WTC11 (cell line): ENCODE measurements at places on chromosomes 5 and 9. TPM values are rescaled to one million over a fixed set of nuclear protein-coding genes. Genes with fewer than 3 reads are reported as not detected.

- DNase-seq: no peak
Measured at GRCh38 chr9:85025638-85026037, 356.1 kb downstream of the NTRK2 start.

DNA sequence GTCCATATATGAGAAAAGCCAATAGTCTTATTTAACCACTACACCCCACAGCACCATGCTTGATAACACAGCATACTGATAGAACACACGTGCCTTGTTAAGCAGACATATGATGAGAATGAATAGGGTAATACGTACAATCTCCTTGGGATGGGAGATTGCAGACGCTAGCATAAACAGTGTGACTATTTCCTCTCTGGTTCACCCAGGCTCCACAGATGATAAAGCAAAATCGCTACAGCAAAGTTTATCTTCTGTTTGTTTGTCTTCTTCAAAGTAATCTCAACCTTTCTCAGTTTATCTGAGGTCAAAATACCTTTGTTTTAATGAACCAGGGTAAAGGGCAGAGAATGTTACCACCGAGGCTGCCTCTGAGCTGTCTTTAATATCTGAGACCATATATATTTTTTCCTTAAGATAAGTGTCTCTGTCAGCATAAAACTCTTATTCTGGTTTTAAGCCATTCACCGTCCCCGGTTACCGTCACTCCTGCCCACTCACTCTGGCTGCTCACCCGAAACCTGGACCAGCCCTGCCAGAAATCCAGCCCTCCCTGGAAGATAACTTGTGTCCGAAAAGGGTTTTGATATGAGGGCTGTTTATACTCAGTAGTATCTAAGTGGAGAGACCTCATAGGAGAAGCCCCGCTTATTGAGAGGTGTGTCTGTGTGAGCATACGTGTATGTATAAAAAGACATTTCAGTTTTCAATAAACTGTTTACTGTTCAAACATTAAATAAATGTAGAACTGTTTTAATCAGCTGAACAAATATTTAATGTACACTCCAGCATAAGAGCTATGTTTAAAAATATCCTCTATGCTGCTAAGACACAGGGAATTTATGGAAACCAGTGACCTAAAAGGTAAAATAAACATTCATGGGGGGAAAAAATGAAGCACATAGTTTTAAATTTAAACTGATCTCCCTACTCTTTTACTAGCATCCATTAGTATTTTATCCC lies 465.4 kb downstream of the RASEF start:
- no peak for DNase-seq

GRCh38 chr9:76987594-76988200 lies 31.8 kb upstream of the FOXB2 start:
- peak; percentile 47 for DNase-seq

DNA sequence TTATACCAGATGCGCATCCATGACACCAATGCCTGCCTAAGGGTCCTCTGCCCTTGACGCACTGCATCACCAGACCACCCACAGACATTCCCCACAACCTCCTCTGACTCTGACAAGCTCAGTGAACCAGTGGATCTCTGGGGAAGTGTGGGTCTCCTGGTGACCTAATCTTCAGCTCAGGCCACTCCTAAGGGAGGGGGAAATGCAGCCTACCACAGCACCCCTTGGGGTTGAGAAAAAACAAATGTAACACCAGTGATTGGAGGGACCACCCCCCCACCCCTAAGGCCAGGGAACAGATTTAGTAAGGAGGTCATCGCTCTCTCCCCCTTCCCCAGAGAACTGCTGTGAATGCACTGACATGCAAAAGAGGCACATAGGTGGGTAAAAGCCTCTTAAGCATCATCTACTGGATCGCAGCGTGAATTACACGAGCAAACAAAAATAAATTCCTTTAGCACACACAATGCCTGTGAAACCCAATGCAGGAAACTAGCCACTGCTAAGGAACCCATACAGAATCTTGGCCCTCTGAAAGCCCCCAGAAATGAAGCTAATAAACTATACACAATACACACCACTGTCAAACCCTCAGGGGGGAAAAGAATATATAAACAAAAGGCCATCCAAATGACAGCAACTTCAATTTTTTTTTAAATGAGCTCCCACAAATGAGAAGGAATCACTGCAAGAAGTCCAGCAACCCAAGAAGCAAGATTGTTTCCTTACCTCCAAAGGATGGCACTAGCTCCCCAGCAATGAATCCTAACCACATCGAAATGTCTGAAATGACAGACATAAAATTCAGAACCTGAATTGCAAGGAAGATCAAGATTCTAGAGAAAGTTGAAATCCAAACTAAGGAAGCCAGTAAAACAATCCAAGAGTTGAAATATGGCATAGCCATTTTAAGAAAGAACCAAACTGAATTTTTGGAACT lies 513.7 kb upstream of the PTGER4 start:
- no peak for DNase-seq

DNA sequence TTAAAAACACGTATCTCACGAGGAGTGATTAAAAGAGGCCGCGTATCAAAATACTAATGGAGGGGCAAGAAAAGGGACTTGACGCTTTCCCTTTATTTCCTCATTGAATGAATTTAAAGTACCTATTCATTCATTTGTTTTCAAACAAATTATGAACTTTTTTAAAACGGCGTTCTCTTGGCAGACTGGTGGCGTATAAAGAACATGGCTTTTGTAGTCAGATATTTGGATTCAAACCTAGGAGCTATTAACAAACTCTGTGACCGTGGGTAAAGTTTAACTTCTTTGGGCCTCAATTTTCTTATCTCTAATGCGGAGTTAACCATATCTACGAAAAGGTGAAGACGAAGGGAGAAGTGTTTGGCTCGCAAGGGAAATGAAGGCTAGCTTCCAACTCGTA lies 876 bp downstream of the CAAP1 start:
- no peak for DNase-seq

- DNase-seq: no peak
Measured at GRCh38 chr5:35656721-35657120, 39.1 kb downstream of the SPEF2 start.

GRCh38 chr5:34682926-34683623 lies 26.9 kb downstream of the RAI14 start:
- no peak for DNase-seq

GRCh38 chr5:141492168-141492885 lies 3.4 kb downstream of the PCDHGC5 start:
- peak; percentile 49 for DNase-seq

- no peak for DNase-seq
Measured at GRCh38 chr9:126062158-126062886, 264.3 kb upstream of the MVB12B start.

- DNase-seq: peak; percentile 74
Measured at GRCh38 chr5:91225848-91226686, 157.1 kb downstream of the ARRDC3 start.

GRCh38 chr9:85117831-85118230 lies 448.3 kb downstream of the NTRK2 start:
- DNase-seq: no peak

TMEM252 gene
- not detected in 3 replicates for total RNA-seq

SHC3 gene
- 4.2 to 5.1 TPM (median 4.9 TPM) in 3 replicates for total RNA-seq

IL13 gene
- total RNA-seq: not detected in 3 replicates

NTNG2 gene
- total RNA-seq: 3.1 to 4.2 TPM (median 3.3 TPM) in 3 replicates

FOXD1 gene
- 7.0 to 10.3 TPM (median 7.9 TPM) in 3 replicates for total RNA-seq

GZMA gene
- total RNA-seq: not detected in 3 replicates
